CD4-positive, CD25-positive, alpha-beta regulatory T cell (primary cell): ENCODE measurements at places on chromosomes 13 and 19. TPM values are rescaled to one million over a fixed set of nuclear protein-coding genes. Genes with fewer than 3 reads are reported as not detected.
A peak's percentile ranks its signal among the peaks of the same experiment; 100 is the strongest.

- H3K4me3 ChIP-seq = peak overlapping the region; percentile 52
- peaks cover 21% of the 10 kb centered on the region for H3K4me1 ChIP-seq
- H3K27ac ChIP-seq = peak overlapping the region; percentile 27
- no peaks in the 10 kb centered on the region for H3K36me3 ChIP-seq
- peaks cover 2% of the 10 kb centered on the region for H3K27me3 ChIP-seq
- no peak for DNase-seq
Measured at GRCh38 chr19:49851456-49852259, 699 bp downstream of the PTOV1 start.

TUBB4A gene
- total RNA-seq = 1.3 TPM

DNA sequence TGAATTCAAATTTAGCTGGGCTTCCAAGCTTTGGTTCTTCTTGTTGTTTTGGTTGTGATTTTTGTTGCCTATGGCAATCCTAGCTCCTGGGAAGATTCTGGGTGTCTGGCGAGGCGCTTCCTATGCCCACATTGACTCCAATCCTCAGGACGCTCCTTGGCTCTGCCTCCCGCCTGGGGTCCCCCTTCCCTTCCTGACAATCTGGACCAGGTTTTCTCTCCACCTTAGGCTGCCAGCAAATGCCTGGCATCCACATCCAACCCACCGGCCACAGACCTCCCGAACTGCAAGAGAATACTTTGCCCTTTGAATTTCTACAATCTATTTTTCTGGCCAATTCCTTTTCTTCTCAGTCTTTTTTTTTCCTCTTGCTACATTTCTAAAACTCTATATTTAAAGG, 186.9 kb upstream of the UBL3 start:
- H3K27me3 ChIP-seq = peaks cover 3% of the 10 kb centered on the region
- no peaks in the 10 kb centered on the region for H3K4me1 ChIP-seq
- H3K4me3 ChIP-seq = no peak overlapping the region
- no peak for DNase-seq
- no peaks in the 10 kb centered on the region for H3K36me3 ChIP-seq

LMTK3 gene
- 6.3 TPM for total RNA-seq

GRCh38 chr13:113051641-113052040, 54.0 kb upstream of the F7 start:
- H3K36me3 ChIP-seq = no peaks in the 10 kb centered on the region
- H3K27me3 ChIP-seq = no peaks in the 10 kb centered on the region
- H3K4me1 ChIP-seq = no peaks in the 10 kb centered on the region
- no peak overlapping the region for H3K27ac ChIP-seq
- no peak overlapping the region for H3K4me3 ChIP-seq
- no peak for DNase-seq

N4BP2L1 gene
- 48.5 TPM for total RNA-seq

GRCh38 chr19:4709440-4710280, 14.0 kb downstream of the DPP9 start:
- H3K27ac ChIP-seq = no peak overlapping the region
- H3K4me3 ChIP-seq = no peak overlapping the region
- DNase-seq = no peak
- peaks cover 55% of the 10 kb centered on the region for H3K36me3 ChIP-seq
- H3K4me1 ChIP-seq = no peaks in the 10 kb centered on the region

DNA sequence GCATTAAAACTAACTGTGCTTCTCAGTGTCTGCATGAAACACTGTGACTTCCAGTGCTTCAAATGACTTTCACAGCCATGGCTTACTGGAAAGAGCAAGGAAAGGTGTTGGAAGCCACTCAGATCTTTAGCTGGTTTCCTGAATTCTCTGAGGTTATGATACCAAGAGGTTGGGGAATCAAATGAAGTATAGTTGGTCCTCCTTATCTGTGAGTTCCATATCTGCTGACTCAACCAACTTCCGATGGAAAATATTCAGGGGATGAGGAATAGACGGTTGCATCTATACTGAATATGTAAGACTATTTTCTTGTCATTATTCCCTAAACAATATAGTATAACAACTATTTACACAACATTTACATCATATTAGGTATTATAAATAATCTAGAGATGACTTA, 32.4 kb downstream of the EPSTI1 start:
- H3K4me3 ChIP-seq = no peak overlapping the region
- no peaks in the 10 kb centered on the region for H3K4me1 ChIP-seq
- no peak for DNase-seq

SHISA7 gene
- total RNA-seq = not detected

- H3K36me3 ChIP-seq = no peaks in the 10 kb centered on the region
- no peaks in the 10 kb centered on the region for H3K27me3 ChIP-seq
- H3K4me3 ChIP-seq = no peak overlapping the region
- no peaks in the 10 kb centered on the region for H3K4me1 ChIP-seq
Measured at GRCh38 chr19:21617740-21618339, 112.4 kb downstream of the ZNF429 start.

GRCh38 chr19:32053861-32054260, 291.5 kb upstream of the ZNF507 start:
- no peaks in the 10 kb centered on the region for H3K36me3 ChIP-seq
- no peaks in the 10 kb centered on the region for H3K4me1 ChIP-seq
- no peak overlapping the region for H3K27ac ChIP-seq

DNA sequence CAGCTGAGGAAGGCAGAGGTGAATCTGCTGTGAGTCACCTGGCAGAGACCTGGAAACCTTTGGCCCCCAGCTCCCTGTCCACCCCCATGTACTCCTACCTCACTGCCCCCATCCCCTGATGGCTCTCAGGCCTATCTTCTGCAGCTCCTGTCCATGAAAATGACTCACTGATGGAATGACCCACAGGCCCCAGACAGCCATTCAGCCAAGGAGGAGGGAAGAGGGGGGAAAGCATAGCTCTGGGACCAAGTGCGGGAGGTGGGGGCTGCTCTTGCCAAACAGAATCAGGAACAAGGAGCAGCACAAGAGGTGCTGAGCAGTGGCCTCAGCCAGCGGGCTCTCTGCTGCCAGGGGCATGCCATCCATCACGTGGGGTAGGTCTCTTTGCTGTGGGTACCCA, 111.4 kb upstream of the C1QTNF9B start:
- no peak overlapping the region for H3K4me3 ChIP-seq
- H3K27ac ChIP-seq = no peak overlapping the region
- no peaks in the 10 kb centered on the region for H3K4me1 ChIP-seq
- no peaks in the 10 kb centered on the region for H3K36me3 ChIP-seq

SLC1A6 gene
- total RNA-seq = 0.59 TPM

GRCh38 chr19:39360599-39360998, 18.4 kb downstream of the SAMD4B start:
- peaks cover 68% of the 10 kb centered on the region for H3K36me3 ChIP-seq
- H3K27me3 ChIP-seq = no peaks in the 10 kb centered on the region
- no peak overlapping the region for H3K27ac ChIP-seq
- no peak overlapping the region for H3K4me3 ChIP-seq
- DNase-seq = no peak
